NCI-H187 (cell line): ENCODE measurements at places on chromosomes 13 and 19.

DNA sequence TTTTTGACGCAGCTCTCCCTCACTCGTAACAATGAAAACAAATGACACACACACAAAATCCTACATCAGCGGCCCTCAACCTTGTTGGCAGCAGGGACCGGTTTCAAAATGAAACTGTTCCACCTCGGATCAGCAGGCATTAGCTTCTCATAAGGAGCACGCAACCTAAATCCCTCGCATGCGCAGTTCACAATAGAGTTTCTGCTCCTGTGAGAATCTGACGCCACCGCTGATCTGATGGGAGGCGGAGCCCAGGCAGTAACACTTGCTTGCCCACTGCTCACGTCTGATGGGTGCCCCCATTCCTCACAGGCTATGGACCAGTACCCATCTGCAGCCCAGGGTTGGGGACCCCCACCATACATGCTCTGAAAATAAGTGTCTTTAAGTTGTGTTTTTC lies 43.4 kb downstream of the DHRS12 start:
- DNase-seq, result peak; percentile 49

GRCh38 chr13:88217372-88217771 lies 546.2 kb downstream of the SLITRK5 start:
- no peak for DNase-seq

DNA sequence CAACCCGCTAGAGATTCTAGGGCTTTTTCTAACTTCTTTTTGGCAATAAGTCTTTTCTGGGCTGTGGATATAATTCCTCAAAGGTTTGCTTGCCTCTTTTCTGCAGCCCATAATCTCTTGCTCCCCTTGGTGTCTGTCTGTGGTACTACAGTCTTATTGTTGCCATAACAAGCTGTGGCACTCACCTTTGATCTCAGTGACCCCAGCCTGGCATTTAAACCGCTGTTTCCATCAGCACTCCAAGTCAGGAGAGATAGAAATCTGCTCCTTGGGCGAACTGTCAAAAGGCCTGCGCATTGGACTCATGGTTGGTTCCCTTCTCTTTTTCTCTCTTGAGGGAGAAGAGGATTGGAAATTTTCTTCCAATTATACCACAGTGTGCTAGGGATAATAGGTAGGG lies 14.5 kb upstream of the MPHOSPH8 start:
- no peak for DNase-seq

GRCh38 chr19:1473085-1473851 lies 5.7 kb downstream of the C19orf25 start:
- no peak for DNase-seq

GRCh38 chr19:47839411-47839810 lies 17.7 kb downstream of the CRX start:
- no peak for DNase-seq

GRCh38 chr13:80160110-80160509 lies 180.8 kb downstream of the SPRY2 start:
- no peak for DNase-seq

GRCh38 chr19:17686592-17687024 lies 1.5 kb downstream of the UNC13A start:
- no peak for DNase-seq

- DNase-seq, result no peak
Observed at GRCh38 chr13:34039678-34040077, 221.7 kb downstream of the RFC3 start.

DNA sequence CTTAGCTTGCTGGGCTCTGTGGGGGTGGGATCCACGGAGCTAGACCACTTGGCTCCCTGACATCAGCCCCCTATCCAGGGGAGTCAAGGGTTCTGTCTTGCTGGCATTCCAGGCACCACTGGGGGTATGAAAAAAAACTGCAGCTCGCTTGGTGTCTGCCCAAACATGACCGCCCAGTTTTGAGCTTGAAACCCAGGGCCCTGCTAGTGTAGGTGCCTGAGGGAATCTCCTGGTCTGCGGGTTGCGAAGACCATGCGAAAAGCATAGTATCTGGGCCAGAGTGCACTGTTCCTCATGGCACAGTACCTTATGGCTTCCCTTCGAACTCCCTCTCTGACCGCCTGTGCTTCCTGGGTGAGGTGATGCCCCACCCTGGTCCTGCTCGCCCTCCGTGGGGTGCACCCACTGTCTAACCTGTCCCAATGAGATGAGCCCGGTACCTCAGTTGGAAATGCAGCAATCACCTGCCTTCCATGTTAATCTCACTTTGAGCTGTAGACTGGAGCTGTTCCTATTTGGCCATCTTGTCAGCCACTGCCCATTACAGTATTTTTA lies 120.8 kb upstream of the TNFSF11 start:
- DNase-seq, result no peak

- DNase-seq, result no peak
Observed at GRCh38 chr13:35343417-35343816, 133.1 kb downstream of the MAB21L1 start.

DNA sequence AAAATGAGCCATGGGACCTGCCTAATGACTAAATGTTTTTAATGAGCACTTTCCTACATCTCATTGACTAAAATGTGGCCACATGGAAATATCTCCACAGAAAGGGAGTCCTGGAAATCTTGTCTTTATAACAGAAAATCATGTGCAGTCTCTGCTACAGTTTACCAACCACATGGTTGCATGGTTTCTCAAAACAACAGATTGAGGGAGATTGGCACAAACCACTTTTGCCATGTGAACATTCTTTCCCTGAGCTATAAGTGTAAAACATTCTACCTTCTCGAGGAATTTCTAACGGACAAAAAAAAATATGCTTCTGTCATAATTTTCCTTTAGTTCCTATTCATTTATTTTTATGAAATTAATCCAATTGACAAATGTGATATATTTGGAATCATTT lies 218.9 kb upstream of the SLITRK5 start:
- DNase-seq, result no peak

- no peak for DNase-seq
Observed at GRCh38 chr19:45687599-45687998, 4.2 kb downstream of the SNRPD2 start.

GRCh38 chr13:74443631-74444030 lies 309.4 kb upstream of the KLF12 start:
- no peak for DNase-seq

GRCh38 chr19:46063201-46063600 lies 22.4 kb upstream of the IGFL4 start:
- no peak for DNase-seq

GRCh38 chr19:48501494-48502349 lies 9.9 kb downstream of the LMTK3 start:
- DNase-seq, result peak; percentile 100
